T-helper 2 cell treated with Interferon-gamma antibody and Interleukin-4, amounts not matched to agents 5 μg/mL and 100 μg/mL, for 36 hours (primary cell): ENCODE measurements at places on chromosomes 16 and 17.
A peak's percentile ranks its signal among the peaks of the same experiment; 100 is the strongest.

DNA sequence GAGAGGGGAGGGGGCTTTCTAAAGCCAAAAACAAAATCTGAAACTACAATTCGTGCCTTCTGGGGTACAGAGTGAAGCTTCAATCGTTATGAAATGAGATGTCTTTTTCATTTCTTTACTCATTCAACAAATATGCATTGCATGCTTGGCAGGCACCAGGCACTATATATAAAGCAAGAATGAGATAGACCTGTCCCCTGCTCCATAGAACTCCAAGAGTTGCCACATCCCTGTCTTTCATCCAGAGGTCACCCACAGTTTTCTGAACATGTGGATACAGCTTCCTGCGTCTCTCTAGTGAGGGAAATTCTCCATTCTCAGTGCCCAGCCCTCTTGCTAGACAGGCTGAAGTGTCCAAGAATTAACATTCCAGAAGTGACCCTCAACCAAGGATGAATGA is 343.2 kb upstream of the MAF start:
- H3K4me3 ChIP-seq, result no peak overlapping the region
- peaks cover 5% of the 10 kb centered on the region for H3K27me3 ChIP-seq
- no peaks in the 10 kb centered on the region for H3K36me3 ChIP-seq
- no peak overlapping the region for H3K27ac ChIP-seq
- peaks cover 7% of the 10 kb centered on the region for H3K4me1 ChIP-seq

- no peak overlapping the region for H3K4me3 ChIP-seq
- H3K36me3 ChIP-seq, result peaks cover 2% of the 10 kb centered on the region
- no peak overlapping the region for H3K27ac ChIP-seq
- H3K27me3 ChIP-seq, result no peaks in the 10 kb centered on the region
- DNase-seq, result no peak
Observed at GRCh38 chr16:28905800-28906372, 19.2 kb downstream of the RABEP2 start.

DNA sequence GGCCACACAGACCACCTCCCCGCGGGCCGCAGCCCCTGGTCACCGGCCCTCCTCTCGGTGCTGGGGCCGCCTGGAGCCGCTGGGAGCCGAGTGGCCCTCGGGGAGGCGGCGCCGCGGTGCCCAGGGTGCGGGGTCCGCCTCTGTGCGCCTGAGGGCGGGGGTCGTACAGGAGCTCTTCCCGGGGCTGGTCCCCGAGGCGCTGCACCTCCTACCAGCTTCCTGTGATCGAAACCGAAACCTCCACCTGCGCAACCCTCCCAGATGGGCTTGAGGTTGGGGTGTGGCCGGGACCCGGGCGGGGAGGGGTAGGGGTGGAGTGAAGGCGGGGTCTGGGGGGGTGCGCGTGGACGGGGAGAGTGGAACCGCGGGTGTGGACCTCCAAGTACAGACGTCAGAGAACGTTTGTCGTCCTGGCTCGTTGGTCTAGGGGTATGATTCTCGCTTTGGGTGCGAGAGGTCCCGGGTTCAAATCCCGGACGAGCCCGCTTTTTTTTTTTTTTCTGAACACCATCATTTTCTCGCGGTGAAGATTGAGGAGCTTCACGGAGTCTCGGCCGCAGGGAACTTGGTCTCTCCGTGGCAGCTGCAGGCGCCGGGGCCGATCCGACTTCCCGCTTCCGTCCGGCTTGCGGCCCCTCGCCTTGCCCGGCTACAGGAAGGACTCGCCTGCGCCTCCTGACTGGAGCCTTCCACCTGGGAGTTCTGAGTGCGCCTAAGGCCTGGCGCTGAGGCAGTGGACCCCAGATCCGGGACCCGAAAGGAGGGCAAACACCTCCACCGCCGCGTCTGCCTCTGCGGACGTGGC is 23.9 kb downstream of the ZNF213 start:
- peak overlapping the region; percentile 91 for H3K4me3 ChIP-seq
- peak overlapping the region; percentile 87 for H3K27ac ChIP-seq
- peak; percentile 72 for DNase-seq
- peaks cover 1% of the 10 kb centered on the region for H3K36me3 ChIP-seq

DNA sequence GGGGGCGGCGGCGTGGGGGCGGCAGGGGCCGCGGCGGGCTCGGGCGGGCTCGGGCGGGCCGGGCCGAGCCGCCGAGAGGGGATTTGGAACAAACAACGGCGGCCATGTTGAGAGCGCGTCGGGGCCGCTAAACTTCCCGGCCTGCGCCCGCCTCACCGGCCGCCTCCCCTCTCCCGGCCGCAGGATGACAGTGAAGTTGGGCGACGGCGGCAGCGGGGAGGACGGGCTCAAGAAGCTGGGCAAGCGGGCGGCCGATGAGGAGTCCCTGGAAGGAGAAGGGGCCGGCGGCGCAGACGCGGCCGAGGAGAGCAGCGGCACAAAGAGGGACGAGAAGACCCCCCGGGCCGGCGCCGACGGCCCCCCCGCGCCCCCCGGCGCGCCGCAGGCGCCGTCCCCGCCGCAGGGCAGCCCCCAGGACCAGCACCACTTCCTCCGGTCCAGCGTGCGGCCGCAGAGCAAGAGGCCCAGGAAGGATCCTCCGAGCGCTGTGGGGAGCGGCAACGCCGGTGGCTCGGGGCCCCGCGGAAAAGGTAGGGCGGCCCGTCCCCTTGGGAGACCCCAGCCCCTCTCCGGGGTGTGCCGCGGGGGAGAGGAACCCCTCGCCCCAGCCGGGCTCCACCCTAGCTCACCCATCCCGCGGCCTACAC is 2.4 kb downstream of the CRAMP1 start:
- H3K27me3 ChIP-seq, result no peaks in the 10 kb centered on the region
- peaks cover 27% of the 10 kb centered on the region for H3K36me3 ChIP-seq
- DNase-seq, result peak; percentile 10
- H3K4me3 ChIP-seq, result peak overlapping the region; percentile 83
- H3K4me1 ChIP-seq, result peaks cover 32% of the 10 kb centered on the region

DNA sequence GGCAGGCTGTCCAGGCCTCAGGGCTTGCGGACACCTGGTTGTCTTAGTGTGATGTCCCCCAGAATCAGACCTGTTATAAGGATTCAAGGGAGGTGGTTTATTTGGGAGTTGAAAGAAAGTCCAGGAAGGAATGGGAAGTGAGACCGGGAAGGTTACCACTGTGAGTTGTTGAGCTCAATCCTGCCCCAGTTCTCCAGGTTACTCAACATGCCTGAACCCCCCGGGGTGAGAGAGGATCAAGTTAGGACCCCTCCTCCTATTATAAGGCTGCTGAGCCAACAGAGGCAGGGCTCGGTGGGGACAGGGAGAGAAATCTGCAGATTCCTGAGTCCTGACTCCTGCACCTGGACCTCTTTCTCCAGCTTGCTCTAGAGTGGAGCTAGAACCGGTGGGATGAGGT is 86.4 kb downstream of the MRM1 start:
- peaks cover 6% of the 10 kb centered on the region for H3K27me3 ChIP-seq
- no peaks in the 10 kb centered on the region for H3K4me1 ChIP-seq
- H3K36me3 ChIP-seq, result no peaks in the 10 kb centered on the region
- DNase-seq, result no peak

DNA sequence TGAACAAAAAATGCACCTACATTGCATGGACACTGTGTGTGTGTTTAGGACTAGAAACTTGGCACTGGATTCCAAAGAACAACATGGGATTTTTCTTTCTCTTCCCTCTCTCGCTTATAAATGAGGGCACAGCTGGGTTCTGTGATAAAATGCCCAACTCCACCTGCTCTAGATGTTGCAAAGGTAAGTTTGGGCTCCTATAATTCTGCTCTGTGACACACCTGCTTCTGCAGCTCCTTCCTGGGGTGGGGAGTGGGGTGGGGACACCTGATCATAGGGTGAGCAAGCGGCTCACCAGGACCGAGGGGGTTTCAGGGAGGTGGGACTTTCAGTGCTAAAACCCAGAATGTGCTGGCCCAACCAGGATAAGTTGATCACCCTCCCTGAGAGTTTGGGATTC is 104.3 kb downstream of the AXIN2 start:
- no peaks in the 10 kb centered on the region for H3K4me1 ChIP-seq
- no peak for DNase-seq
- no peak overlapping the region for H3K4me3 ChIP-seq
- no peaks in the 10 kb centered on the region for H3K36me3 ChIP-seq

DNA sequence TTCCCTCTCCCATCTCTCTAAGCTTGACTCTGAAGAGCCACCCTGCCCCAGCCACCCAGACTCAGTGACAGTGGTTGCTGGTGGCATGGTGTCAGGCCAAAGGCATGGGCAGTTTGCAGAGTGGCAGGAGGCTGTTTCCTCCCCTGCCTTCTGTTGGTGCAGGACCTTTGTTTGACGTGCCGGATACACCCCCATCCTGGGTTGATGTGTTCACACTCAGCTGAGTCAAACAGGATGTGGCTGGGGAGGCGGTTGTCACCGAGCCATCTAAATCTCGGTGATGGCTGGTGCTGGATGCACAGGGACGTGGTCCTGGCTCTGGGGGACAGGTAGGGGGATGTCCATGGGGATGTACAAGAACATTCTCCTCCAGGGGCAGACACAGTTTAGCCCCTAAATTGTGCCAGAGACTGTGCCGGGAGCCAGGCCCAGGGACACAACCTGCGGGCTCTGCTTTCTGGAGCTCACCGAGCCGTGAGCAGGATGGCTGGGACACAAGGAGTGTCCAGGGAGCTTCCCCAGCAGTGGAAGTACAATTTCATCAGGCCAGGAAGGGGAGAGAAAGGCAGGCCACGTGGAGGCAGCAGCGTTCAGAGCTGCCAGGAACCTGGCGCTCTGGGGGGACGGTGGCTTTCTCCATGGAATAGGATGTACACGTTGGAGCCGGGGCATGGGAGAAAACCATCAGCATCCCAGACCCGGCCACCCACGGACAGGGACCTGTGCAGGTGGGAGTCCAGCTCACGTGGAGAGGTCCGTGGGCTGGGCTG is 264.2 kb downstream of the SEC14L1 start:
- peaks cover 68% of the 10 kb centered on the region for H3K36me3 ChIP-seq
- DNase-seq, result peak; percentile 86
- peak overlapping the region; percentile 85 for H3K4me3 ChIP-seq
- H3K27ac ChIP-seq, result peak overlapping the region; percentile 91
- peaks cover 75% of the 10 kb centered on the region for H3K4me1 ChIP-seq

DNA sequence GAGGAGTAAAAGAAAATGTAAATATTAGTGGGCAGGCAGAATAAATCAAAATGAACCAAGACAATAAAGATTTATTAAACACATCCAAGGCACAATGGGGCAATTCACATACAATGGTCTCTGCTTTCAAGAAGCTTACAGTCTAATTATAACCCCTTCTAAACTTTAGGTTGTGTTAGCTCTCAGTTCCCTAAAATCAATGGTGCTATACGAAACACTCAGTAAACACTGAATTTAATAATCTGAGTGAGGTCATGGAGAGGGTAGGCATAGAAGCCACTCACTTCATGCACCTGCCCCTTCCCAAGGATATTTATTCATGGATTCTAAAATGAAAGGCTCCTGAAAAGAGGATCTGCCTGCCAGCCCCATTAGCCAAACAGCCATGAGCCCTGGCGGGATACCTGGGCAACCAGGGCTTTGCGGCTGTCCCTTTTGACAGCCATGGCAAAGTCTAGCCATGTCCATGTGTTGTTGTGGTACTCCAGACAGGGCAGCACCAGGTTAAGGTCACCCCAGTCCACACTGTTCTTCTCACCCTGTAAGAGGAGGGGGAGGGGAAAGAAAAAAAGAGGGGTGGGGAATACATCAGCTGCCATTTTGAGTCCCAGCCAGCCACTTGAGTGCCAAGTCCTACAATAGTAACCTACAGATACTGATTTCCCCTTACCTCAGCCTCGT is 1.4 kb upstream of the RSKR start:
- H3K27ac ChIP-seq, result no peak overlapping the region
- DNase-seq, result no peak
- peaks cover 67% of the 10 kb centered on the region for H3K36me3 ChIP-seq
- H3K4me3 ChIP-seq, result no peak overlapping the region
- H3K4me1 ChIP-seq, result peaks cover 4% of the 10 kb centered on the region

DNA sequence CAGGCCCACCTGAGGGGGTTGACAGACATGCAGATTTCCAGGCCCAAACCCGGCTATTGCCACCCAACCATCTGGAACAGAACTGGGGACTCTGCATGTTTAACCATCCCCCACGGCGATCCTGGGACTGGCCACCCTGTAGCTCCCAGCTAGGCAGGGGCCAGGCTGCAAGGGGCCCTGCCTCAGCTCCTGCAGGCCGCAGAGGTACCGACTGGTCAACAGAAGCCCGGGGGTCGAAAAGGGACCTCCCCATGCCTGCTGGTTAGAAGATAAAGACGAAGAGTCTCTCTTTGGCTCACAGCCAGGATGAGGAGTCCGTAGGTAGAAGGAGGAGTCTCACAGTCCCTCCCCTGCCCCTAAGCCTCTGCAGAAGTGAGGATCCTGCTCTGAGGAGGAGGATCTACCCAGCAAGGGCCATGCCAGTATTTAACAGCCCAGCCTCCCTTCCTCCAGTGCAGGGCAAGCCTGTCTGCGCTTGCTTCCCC is 223.4 kb upstream of the TNRC6C start:
- H3K27me3 ChIP-seq, result peaks cover 33% of the 10 kb centered on the region
- no peak overlapping the region for H3K27ac ChIP-seq
- no peak for DNase-seq
- H3K36me3 ChIP-seq, result peaks cover 3% of the 10 kb centered on the region
- H3K4me1 ChIP-seq, result no peaks in the 10 kb centered on the region
- H3K4me3 ChIP-seq, result no peak overlapping the region

GRCh38 chr17:44722254-44722653 is 13.8 kb downstream of the DBF4B start:
- no peak overlapping the region for H3K27ac ChIP-seq
- DNase-seq, result no peak
- H3K4me1 ChIP-seq, result no peaks in the 10 kb centered on the region
- H3K27me3 ChIP-seq, result no peaks in the 10 kb centered on the region
- H3K4me3 ChIP-seq, result no peak overlapping the region

- H3K27ac ChIP-seq, result peak overlapping the region; percentile 100
- H3K4me3 ChIP-seq, result no peak overlapping the region
- H3K27me3 ChIP-seq, result no peaks in the 10 kb centered on the region
- DNase-seq, result no peak
- peaks cover 5% of the 10 kb centered on the region for H3K36me3 ChIP-seq
Observed at GRCh38 chr17:31511580-31511979, 120.1 kb downstream of the RAB11FIP4 start.

- H3K4me3 ChIP-seq, result no peak overlapping the region
- H3K36me3 ChIP-seq, result no peaks in the 10 kb centered on the region
- H3K27ac ChIP-seq, result no peak overlapping the region
- H3K4me1 ChIP-seq, result no peaks in the 10 kb centered on the region
- peaks cover 38% of the 10 kb centered on the region for H3K27me3 ChIP-seq
Observed at GRCh38 chr16:65120831-65121721, 787 bp downstream of the CDH11 start.

GRCh38 chr16:67396159-67397035 is 3.1 kb upstream of the TPPP3 start:
- H3K27me3 ChIP-seq, result peaks cover 36% of the 10 kb centered on the region
- H3K4me1 ChIP-seq, result peaks cover 4% of the 10 kb centered on the region
- no peaks in the 10 kb centered on the region for H3K36me3 ChIP-seq
- no peak overlapping the region for H3K27ac ChIP-seq

DNA sequence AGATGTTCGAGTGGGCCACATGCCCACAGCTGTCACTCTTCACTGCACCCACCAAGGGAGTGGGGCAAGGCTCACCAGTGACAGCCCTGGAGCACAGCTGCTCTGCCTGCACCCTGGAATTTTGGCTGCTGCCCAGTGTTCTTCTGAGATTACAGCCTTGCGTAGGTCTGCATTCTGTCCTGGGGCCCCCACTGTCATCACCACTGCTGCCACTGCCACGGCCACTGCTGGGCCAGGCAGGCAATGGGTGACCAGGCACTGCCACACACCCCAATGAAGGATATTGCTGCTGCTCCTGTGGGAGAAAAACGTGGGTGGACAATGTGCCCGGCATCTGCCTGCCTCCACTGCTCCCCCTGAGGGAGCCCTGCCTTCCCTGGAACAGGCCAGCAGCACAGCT is 1717.0 kb downstream of the TP53TG3F start:
- no peaks in the 10 kb centered on the region for H3K36me3 ChIP-seq
- H3K4me1 ChIP-seq, result no peaks in the 10 kb centered on the region
- no peak overlapping the region for H3K4me3 ChIP-seq
- H3K27me3 ChIP-seq, result no peaks in the 10 kb centered on the region
- H3K27ac ChIP-seq, result no peak overlapping the region

GRCh38 chr16:87435372-87436224 is 43.5 kb downstream of the MAP1LC3B start:
- DNase-seq, result no peak
- H3K27ac ChIP-seq, result no peak overlapping the region
- H3K36me3 ChIP-seq, result no peaks in the 10 kb centered on the region
